ENCODE measurements at places on chromosomes 1 and 21. TPM values are rescaled to one million over a fixed set of nuclear protein-coding genes. Genes with fewer than 3 reads are reported as not detected.

SYCP1 gene
- total RNA-seq = not detected

DNA sequence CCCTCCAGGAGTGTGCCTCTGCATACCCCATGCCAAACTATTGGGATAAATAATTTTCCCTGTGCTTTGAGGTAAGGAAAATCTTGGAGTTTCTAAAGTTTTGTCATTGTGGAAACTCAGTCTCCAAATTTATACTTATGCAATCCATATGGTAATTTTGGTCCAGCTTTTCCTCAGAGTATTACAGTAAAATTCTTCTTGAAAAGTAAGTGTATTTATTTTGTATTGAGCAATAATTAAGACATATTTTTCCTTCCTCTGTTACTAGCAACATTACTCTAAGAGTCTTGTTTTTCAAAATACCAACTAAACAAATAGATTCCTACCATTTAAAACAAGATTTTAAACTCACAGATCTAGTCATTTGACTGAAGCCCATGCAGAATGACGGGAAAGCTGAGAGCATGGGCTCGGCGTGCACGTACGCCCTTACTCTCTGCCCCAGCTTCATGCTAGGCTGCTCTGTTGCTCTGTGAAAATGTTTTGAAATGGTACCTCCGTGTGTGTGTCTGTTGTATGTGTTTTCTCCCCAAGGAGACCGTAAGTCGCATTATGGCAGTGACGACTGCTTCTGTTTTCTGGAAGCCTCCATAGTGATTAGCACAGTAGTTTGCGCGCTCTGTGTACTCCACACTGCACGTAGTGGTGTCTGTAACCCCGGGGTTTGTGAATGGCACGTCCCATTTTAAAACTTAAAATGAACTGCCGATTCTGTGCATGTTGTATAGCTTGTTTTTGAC is 165.3 kb downstream of the SDCCAG8 start:
- no peak overlapping the region for H3K4me3 ChIP-seq
- H3K27me3 ChIP-seq = no peaks in the 10 kb centered on the region
- DNase-seq = no peak
- no peak overlapping the region for H3K27ac ChIP-seq

DNA sequence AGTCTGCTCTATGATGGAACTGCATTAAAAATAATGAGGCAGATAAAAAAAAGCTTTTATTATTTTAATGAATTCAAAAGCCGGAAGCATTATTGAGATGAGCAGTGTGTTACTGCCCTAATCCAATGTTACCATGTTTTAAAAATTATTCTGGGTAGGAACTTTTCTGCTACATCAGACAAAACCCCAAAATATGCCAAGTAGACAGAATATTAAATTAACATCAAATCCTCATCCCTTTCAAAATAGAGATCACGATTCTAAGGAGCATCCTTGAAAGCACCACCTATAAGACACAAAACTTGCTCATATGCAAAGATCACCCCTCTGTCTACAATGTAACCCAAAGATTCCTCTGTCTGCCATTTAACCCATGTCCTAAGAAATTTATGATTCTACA is 357.5 kb downstream of the SMYD3 start:
- H3K36me3 ChIP-seq = no peaks in the 10 kb centered on the region
- DNase-seq = no peak
- no peaks in the 10 kb centered on the region for H3K4me1 ChIP-seq
- H3K4me3 ChIP-seq = no peak overlapping the region
- H3K27ac ChIP-seq = no peak overlapping the region

DNA sequence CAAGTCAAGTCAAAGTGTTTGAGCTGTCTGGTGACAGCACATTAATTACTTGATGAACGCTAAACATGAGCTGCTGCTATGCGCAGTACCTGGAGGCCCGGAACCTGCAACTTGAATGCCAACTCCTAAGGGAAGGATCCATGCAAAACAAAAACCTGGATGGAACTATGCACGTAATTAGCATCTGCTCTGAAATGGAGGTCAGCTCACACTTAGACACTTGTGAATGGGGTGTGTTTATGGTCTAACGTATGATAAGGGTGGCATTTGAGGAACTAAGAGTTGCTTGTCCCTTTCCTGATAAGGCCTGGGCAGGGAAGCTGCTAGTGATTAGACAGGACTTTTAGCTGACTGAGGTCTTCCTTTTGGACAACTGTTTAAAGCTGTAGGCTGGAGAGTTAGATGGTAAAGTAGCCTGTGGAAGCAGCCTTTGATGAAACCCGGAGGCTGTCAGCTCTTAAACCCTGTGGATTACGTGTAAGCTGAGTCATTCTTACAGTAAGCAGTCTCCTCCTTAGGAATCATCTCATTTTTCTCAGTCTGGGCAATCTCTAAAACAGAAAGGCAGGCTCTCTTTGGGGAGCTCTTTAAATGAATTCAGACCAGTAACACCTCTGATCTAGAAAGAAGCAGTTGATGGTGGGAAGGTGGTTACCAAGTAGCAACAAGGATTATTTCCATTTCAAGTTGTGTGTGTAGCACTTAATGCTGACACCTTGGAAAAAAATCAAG is 6.8 kb downstream of the TENT5C start:
- H3K4me1 ChIP-seq = no peaks in the 10 kb centered on the region
- H3K4me3 ChIP-seq = no peak overlapping the region
- peaks cover 5% of the 10 kb centered on the region for H3K27me3 ChIP-seq
- H3K27ac ChIP-seq = no peak overlapping the region
- no peak for DNase-seq
- H3K36me3 ChIP-seq = no peaks in the 10 kb centered on the region

OR10J1 gene
- not detected for total RNA-seq
